ENCODE measurements at places on chromosomes 1 and 21. TPM values are rescaled to one million over a fixed set of nuclear protein-coding genes. Genes with fewer than 3 reads are reported as not detected.

Gene GBP7
- total RNA-seq: not detected

Gene VSIG8
- 0.07 TPM for total RNA-seq

Gene RNF186
- total RNA-seq: not detected

Gene AZIN2
- total RNA-seq: 9.2 TPM

Gene RO60
- 158 TPM for total RNA-seq

Gene CD101
- total RNA-seq: 0.59 TPM

Data from smooth muscle cell of the pulmonary artery (primary cell).